ENCODE measurements at places on chromosomes 4 and X.

- no peaks in the 10 kb centered on the region for H3K4me1 ChIP-seq
- DNase-seq = no peak
- H3K27ac ChIP-seq = no peak overlapping the region
Measured at GRCh38 chr4:22801391-22801790, 108.7 kb downstream of the GBA3 start.

DNA sequence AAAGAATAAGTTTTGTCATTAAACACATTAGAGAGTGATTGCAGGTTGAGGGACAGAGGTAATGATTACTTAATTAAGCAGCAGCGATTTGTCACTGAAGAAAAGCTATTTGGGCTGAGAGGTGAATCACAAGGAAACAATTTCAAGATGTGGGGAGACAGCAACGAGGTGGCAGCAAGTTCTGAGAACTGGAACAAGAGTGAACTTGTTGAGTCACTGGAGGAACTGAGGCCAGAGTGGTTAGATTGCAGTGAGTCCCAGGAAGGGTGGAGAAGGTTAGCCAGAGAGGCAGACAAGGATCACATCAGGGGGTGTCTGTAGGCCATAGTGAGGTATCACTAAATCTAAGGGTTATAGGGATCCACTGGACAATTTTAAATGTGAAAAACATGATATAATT, 57.9 kb upstream of the TMPRSS11A start:
- H3K27ac ChIP-seq = no peak overlapping the region
- DNase-seq = no peak
- H3K27me3 ChIP-seq = no peaks in the 10 kb centered on the region

DNA sequence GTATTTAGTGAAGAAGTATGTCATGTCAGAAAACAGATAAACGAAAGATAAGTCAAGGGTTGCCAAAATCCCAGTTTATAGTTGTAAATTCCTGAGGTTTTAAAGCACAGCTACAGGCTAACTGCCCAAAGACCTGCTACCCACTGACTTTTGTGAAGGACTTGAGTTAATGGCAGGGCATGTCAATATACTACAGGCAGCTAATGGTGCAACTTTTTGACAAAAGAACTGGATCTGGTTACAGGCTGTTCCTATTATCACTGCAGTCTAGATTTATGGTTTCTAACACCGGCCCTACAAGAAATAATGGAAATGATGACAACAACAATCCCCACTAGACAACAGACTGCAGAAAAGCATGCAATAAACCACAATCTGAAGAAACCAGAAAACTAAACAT, 6.4 kb downstream of the SCML2 start:
- H3K27ac ChIP-seq = no peak overlapping the region
- H3K36me3 ChIP-seq = no peaks in the 10 kb centered on the region
- no peaks in the 10 kb centered on the region for H3K4me1 ChIP-seq

- DNase-seq = no peak
- H3K36me3 ChIP-seq = no peaks in the 10 kb centered on the region
- no peaks in the 10 kb centered on the region for H3K27me3 ChIP-seq
- H3K27ac ChIP-seq = no peak overlapping the region
- no peaks in the 10 kb centered on the region for H3K4me1 ChIP-seq
Measured at GRCh38 chr4:125359363-125359762, 44.6 kb downstream of the FAT4 start.
